ENCODE measurements at places on chromosomes 6 and 20. TPM values are rescaled to one million over a fixed set of nuclear protein-coding genes. Genes with fewer than 3 reads are reported as not detected.

The ESR1 gene
- total RNA-seq: not detected

DNA sequence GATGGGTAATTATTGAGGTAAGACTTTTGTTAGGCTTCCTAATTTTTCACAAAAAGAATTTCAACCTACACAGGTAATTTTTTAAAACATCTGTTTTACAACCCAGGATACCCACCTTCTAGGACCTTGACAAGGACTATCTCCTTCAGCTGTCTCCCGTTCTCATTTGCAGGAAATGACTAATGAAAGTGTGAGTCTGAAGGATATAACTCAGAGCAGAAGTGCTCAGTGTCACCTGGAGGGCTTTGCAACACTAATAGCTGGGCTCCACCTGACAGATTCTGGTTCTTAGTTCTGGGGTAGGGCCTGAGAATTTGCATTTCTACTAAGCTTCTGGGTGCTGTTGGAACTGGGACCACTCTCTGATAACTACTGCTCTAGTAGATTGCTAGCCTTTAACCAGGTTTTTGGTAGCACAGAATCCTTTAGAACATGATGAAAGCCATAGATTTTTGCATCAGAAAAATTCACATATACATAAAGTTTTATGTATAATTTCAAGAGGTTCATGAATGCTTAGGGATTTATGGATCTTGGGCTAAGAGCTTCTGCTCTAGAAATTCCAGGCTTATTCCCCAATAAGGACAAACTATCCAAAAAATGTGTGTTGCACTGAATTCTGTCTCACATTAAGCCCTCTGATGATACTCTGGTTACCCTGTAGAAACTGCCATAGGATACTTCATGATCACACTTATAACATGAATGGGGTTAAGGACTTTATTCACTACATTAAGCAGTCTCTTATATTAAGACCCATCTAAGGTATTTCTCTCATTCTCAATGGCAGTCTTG is 30.3 kb downstream of the AK9 start:
- DNase-seq: no peak

GRCh38 chr6:72553531-72554511 is 68.0 kb upstream of the KCNQ5 start:
- peak; percentile 75 for DNase-seq

The CBFA2T2 gene
- total RNA-seq: 15.2 TPM

- no peak for DNase-seq
These were observed 41.6 kb upstream of the SYNCRIP start for GRCh38 chr6:85684133-85684808.

GRCh38 chr6:139904158-139904533 is 529.7 kb upstream of the CITED2 start:
- no peak for DNase-seq

The MEP1A gene
- not detected for total RNA-seq

DNA sequence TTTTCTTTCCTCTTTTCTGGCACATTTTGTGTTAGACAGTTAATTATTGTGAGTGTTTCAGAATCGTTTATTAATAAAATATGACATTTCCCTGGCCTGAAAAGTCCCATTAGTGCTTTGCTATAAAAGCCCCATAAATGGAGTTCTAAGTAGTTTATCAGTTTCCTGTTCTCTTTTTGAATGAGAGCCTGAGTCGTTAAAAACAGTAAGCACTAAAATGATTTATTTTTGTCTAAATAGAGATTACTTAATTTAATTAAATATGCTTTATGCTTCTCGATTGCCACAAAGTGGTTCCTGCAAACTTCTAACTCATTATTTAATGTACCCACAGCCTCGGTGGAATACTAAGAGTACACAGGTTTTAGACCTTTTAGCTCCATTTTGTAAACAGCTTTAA is 577.9 kb downstream of the C6orf118 start:
- DNase-seq: no peak

GRCh38 chr6:21046276-21046675 is 512.0 kb downstream of the CDKAL1 start:
- no peak for DNase-seq

The TNFRSF6B gene
- not detected for total RNA-seq

The BCAS4 gene
- 28.4 TPM for total RNA-seq

Measured in A673 (cell line).